ENCODE measurements at places on chromosomes 1 and 21.
A peak's percentile ranks its signal among the peaks of the same experiment; 100 is the strongest.

GRCh38 chr21:26099610-26100219 is 70.9 kb downstream of the APP start:
- no peak for DNase-seq

DNA sequence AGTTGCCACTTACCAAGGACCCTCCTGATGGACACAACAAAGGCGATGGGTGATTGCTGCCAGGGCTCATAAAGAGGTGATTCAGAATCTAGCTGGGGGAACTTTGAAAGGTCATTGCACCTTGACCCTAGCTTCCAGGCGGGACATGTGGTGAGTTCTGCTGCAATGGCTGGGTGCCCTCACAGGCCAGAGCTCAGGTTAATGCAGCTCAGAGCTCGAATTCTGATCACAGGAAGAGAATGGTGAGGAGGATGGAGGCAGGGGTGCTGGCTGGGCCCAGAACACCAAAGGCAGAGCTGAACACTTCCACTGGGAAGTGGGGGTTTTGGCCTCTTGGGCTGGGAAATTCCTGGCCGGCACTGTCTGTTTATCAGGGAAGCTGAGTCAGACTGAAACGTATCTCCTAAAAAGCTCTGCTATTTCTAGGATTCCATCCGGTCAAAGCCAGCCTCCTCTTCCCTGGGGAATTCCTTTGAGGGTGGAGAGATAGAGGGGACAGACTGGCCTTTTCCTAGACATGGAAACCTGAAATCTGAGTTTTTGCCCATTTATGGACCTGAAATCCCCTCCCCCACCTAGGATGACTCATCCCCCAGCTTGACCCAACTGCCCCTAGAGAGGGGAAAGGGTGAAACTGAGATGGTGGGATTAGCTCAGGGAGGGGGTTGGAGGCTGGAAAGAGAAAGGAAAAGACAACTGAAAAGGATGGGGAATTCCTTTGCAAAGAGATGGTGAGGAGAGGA is 27.2 kb downstream of the NUAK2 start:
- DNase-seq = peak; percentile 83

DNA sequence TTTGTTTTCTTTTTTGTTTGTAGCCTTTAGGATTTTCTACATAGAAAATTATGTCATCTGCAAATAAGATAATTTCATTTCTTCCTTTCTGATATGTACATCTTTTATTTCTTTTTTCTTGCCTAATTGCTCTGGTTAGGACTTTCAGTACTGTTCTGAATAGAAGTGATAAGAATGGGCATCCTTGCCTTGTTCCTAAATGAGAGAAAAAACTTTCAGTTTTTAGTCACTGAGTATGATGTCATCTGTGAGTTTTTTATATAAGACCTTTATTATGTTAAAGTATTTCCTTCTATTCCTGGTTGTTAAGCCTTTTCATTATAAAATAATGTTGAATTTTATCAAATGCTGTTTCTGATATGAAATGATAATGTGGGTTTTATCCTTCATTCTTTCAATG is 76.0 kb upstream of the SLC35F3 start:
- DNase-seq = no peak

GRCh38 chr1:175204330-175204729 is 11.8 kb upstream of the KIAA0040 start:
- DNase-seq = no peak

DNA sequence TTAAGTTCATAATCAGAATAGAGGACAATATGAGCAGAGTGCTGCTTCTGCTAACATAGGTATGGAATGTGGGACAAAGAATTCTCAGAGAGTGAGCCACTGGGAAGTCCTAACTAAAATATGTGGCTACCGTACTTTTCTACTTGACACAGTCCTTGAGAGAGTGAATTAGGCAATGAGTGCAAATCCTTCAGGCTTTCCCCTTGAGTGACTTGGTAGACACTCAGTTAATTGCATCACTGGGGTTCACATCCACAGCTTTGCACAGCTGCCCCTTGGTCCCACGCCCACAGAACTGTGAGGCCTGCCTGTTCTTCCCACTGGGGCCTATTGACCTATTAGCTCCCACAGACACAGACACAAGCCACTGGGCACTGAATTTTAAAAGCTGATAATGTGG is 40.5 kb upstream of the PAXBP1 start:
- no peak for DNase-seq

GRCh38 chr21:40853956-40854688 is 7.2 kb upstream of the DSCAM start:
- DNase-seq = no peak

DNA sequence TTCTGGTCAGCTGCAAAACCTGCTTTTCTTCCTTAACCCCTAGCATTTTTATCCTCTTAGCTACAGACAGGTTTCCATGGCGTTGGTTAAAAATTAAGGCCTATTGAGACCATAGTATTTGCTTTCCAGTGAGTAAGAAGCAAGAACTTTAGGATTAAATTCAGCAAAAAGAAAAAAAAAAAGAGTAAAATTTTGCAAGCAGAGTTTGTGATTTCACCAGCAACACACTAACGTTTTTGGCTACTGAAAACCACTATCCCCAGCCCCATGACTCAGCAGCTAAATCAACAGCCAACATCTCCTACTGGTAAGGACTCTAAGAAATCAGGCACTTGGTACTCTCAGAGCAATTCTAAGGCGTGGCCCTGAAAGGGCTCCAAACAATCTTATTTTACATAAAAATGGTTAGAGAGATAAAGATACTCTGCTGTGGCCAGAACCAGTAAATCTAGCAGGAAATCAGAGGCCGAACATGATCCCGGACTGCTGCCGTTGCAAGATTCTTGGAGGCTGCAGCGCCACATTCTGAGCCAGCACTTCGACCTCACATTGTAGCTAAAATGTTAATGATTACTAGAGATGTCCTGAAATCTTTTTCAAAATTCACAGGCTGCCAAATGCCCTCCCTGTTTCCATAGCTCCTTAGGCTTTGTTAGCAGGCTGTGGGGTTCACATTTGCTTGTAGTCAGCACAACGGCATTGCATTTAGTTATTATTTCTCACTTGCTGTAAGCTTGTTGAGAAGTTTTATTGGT is 1.6 kb upstream of the ENO1 start:
- DNase-seq = peak; percentile 97

All from GM04503 (cell line).